Mesenchymal stem cell (in vitro differentiated cells and primary cell): ENCODE measurements at places on chromosomes 7 and 10.

DNA sequence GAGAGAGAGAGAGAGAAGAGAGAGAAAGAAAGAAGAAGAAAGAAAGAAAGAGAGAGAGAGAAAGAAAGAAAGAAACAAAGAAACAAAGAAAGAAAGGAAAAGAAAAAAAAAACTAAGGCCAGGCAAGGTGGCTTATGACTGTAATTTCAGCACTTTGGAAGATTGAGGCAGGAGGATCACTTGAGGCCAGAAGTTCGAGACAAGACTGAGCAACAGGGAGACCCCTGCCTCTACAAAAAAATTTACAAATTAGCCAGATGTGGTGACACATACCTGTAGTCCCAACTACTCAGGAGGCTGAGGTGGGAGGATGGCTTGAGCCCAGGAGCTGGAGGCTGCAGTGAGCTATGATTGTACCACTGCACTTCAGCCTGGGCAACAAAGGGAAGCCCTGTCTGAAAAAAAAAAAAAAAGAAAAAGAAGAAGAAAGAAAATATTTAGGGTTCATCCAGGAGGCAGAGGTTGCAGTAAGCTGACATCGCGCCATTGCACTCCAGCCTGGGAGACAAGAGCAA, 2.8 kb downstream of the SERPINE1 start:
- peak; percentile 62 for DNase-seq

DNA sequence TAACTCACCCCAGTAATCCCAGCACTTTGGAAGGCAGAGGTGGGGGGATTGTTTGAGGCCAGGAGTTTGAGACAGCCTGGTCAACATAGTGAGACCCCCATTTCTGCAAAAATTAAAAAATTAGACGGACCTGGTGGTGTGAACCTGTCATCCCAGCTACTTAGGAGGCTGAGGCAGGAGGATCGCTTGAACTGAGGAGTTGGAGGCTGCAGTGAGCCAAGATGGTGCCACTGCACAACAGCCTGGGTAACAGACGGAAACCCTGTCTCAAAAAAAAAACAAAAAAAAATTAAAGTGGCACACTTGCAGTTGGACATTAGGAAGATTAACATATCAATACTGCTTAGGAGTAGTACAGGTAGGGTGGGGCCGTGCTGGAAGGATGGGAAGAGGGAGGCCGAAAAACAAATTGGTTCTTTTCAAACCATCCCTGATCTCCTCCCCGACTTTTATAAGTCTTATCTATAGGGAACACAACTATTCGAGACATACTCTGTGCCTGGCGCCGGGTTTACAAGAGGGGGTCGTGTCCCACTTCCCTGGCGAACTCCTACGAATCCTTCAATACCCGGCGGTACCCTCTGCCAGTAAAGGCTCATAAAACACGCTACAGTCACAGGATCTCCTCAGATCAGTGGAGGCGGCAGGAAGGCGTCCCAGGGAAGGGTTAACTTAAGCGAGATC, 628 bp downstream of the TAF6 start:
- no peak for DNase-seq

DNA sequence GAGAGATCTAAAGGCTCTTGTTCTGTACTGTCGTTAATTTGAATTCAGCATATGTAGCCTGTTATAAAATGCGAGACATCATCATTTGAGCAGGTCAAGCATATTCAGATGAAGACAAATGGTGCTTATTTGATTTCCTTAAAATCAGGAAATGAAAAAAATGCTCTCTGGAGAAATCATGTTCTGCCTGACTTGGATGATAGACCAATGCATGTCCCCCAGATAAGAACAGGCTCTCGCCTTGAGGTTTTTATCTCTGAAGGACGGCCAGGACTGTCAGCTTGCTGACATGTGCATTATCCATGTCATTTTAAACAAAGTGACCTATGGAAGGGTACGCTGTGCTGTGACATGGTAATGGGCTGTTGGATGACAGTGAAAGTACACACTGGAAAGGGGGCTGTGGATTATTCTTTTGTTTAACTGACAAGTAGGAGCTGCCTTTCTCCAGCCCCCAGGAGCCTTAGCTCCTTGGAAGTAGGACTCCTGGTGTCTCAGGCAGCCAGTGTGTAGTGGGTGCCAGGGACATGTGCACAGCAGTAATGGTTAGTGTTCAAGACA, 695.1 kb upstream of the GALNT17 start:
- DNase-seq: no peak

GRCh38 chr7:13181216-13181615, 493.8 kb downstream of the ARL4A start:
- DNase-seq: no peak

DNA sequence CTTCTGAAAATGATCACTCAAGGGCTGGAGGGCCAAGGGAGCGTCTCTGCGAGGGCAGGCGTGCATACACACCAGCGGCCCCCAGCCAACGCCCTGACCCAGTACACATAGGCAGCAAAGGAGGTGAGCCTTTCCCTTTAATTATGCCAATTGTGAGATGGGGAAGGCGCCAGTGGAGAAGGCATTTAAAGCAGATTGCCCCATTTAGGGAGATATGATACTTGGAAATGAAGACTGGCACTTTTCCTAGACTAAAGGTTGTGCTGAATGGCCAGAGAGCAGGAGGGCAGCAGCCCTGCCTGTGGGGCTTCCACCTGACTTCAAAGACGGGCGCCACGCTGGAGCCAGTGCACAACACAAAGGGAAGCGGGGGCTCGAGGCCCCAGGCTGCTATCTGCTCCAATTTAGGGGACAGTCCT, 24.1 kb downstream of the HIPK2 start:
- DNase-seq: no peak

- DNase-seq: no peak
Measured at GRCh38 chr7:107390916-107391315, 78.9 kb upstream of the GPR22 start.
